Stimulated activated effector memory CD8-positive, alpha-beta T cell treated with anti-CD3 and anti-CD28 coated beads, Interleukin-12 subunit alpha, Interleukin-12 subunit beta, amount 100 ng/mL, for 72 hours (primary cell): ENCODE measurements at places on chromosomes 3 and 15.

DNA sequence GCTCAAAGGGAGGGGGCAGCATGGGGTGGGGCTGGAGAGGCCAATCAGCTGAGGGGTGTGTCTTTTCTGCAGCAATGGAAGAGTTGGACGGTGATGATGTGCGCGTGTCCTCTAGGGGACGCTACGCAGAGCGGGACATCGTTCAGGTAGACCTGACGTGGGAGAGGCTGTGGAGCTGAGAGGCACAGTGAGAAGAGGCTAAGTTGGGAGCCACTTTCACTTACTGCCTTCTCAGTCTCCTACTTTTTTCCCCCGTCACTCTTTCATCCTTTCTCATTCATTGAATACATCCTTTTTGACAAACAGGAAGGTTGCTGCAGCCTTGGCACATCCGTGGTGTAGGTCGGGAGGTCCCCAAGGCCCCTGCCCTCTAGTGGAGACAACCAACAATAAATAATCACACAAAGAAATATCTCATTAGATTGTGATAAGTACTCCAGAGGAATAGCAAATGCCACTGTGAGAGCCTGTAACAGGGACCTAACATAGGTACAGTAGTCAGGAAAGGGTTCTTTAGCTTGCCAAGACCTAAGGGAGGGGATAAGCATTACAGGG, 4.4 kb upstream of the BRPF1 start:
- DNase-seq = peak; percentile 29

DNA sequence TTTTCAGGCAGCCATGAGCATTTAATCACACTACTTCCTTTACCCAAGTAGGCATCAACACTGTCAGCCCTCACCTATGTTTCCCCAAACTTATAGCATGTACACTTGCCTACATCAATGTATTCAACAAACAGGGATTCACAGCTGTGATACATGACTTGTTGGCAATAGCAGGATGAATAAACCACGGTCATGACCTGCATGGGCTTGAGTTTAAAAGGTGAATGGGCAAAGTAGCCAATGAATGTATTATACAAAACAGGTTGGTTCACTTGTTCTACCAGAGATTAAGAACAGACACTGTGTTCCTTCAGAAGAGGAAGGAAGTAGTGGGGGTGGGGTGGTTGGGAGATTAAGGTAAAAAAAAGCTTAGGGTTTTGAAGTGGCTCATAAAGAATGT, 861.9 kb upstream of the SEMA6D start:
- DNase-seq = no peak

GRCh38 chr3:110593749-110594148, 477.9 kb upstream of the NECTIN3 start:
- no peak for DNase-seq

DNA sequence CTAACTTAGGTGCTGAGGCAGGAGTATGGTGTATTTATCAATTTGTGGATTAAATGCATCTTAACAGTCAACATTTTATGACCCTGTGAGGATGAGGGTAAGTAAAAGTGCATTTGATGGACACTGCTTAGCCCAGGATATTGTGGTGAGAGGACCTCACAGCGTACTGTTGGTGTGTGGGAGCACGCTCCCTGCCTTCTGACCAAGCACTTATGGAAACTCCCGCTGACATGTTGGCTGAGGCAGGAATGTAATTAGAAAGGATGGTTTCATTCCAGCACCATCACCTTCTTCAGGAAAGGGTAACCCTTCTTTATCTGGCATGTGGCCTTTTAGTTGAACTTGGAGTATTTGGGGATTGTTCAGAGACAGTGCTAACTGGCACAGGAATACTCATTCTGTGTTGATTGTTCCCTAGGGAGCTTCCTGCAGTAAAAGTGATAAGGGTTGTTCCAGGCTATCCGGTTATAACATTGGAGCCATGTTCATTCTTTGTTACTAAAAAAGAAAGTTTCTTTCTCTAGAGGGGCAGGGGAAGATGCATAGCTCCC, 11.7 kb upstream of the FSTL1 start:
- DNase-seq = no peak

- DNase-seq = no peak
These were observed 42.7 kb downstream of the ATOSA start for GRCh38 chr15:52636459-52636858.

- DNase-seq = peak; percentile 57
These were observed 2.6 kb downstream of the TNIK start for GRCh38 chr3:171457607-171458061.

- DNase-seq = no peak
These were observed 86.1 kb upstream of the CGNL1 start for GRCh38 chr15:57290187-57290586.

DNA sequence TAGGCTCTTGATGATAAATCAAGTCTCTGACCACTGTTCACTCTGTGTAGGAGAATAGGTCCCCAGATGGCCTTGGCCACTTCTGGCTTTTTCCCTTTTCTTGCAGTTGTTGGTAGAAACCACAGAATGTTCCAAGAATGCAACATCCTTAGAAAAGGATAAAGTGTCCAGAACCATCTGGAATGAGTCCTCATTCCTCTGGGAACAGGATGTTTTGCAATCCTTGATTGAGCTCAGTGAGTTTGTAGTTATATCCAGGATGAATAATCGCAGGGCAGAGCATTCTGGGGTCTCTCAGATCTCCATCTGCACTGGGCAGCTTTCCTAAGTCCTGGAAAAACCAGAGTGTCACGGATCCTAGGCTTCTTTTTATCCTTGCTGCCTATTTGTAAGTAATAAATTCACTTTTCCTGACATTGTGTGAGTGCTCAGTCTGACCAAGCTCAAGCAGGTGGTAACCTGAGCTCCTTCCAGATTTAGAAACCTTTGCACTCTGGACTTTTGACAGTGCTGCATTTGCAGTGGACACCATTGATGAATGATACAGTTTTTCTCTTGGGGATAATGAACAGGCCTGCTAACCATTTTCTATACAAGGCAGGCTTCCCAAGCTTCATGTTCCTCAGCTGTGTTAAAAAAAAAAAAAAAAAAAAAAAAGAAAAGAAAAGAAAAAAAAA, 1028.6 kb downstream of the OTOL1 start:
- DNase-seq = no peak

DNA sequence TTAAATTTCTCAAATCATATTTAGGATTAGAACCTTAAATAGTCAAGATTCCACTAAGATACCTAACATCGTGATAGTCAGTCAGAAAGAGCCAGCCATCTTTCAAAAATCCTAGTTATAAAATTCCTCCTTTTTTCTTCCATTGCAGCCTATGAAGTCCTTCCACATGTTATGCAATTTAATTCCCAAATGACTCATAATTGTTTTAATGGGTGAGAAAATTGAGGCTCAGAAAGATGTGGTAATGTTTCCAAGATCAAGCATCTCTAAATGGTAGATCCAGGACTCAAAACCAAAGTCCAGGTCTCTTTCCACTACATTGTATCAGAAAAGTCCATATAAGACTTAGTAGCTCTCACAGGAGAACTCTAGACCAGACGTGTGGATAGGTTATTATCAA, 9.5 kb downstream of the CFAP44 start:
- no peak for DNase-seq

- no peak for DNase-seq
These were observed 32.3 kb downstream of the VGLL4 start for GRCh38 chr3:11611341-11611799.

- no peak for DNase-seq
These were observed 518.9 kb downstream of the NR2F2 start for GRCh38 chr15:96849271-96849900.

- DNase-seq = no peak
These were observed 17.6 kb downstream of the MUC13 start for GRCh38 chr3:124916837-124917409.

DNA sequence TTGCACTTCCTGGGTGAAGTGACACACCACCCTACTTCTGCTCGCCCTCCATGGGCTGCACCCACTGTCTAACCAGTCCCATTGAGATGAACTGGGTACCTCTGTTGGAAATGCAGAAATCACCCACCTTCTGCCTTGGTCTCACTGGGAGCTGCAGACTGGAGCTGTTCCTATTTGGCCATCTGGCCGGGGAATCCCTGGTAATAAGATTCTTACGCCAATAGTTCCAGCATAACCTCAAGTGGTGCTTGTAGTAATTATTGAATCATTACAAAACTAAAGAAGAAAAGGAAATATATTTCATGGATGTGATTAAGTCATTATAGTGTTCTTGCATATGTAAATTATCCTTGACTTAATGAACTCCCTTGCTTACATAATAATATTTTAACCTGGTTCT, 841.9 kb downstream of the CADM2 start:
- no peak for DNase-seq

GRCh38 chr3:197734667-197735318, 1.9 kb downstream of the RUBCN start:
- DNase-seq = no peak

DNA sequence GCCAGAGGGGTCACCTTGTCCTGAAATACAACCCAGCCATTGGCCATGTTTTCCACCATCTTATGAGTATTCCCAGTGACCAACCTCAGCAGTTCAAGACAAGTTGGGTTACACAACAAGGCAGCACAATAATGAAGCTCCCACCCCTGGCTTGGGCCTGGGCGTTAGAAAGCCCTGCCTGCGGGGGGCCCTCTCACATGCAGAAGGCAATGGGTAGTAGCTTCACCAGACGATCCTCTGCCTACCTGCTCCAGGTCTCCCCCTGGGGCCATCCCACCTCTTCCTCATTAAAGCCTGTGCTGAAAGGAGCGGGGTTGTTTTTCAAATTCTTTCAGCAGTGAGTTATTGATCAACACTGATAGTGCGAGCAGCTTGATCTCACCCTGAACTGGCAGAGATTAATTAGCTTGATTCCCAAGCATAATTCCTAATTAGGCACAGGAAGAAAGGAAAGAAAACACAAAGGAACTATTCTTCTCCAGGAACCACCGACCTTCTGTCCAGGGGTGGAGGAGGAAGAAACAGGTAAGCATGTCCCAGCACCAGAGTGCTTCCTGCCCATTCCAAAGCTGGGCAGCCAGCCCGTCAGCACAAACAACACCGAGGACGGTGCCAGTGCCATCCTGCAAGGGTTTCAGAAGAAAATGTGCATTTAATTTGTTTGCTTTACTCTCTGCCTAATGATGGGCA, 79.7 kb upstream of the CGNL1 start:
- DNase-seq = no peak

DNA sequence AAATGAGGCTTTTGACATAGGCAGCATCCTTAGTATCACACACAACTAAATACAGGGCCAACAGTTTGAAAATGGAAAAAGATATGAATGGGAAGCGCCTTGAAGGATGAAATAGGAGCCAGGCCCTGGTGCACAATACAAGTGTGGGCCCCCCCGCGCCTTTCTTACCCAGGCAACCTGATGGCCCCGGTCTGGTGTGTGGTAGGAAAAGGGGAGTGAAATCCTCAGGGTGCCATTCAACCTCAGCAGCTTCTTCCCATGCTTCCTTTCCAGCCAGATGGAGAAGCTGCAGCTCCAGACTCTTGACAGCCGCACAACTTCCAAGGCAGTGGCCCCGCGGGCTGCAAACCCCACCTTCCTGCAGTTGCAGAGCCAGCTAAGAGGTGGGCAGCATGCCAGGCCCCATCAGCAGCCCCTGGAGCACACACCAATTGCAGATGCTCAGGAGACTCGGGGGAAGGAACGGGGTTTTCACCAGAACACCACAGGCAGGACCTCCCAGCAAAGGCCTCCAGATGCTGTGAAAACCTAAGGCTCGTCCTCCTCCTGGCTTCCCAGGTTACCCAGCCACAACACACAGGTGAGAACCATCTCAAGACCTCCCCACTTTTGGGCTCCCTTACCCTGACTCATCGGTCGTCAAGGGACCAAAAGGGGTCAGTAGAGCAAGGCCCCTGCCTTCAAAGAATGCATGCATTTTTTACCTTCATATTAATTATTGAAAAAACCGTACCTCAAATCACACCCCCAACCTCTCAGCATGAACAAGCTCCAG, 101.6 kb downstream of the CPN2 start:
- DNase-seq = no peak

GRCh38 chr3:89368846-89369245, 261.4 kb downstream of the EPHA3 start:
- DNase-seq = no peak
